ENCODE measurements at places on chromosomes 16 and 17. TPM values are rescaled to one million over a fixed set of nuclear protein-coding genes. Genes with fewer than 3 reads are reported as not detected.

DNA sequence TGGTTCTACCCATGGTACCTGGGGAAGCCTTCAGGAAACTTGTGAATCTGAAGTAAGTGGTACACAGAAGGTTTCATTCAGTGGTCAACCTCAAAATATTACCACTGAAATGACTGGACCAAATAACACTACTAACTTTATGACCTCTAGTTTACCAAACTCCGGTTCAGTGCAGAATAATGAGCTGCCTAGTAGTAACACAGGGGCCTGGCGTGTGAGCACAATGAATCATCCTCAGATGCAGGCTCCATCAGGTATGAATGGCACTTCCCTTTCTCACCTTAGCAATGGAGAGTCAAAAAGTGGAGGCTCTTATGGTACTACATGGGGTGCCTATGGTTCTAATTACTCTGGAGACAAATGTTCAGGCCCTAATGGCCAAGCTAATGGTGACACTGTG lies 55.9 kb upstream of the SLC5A11 start:
- DNase-seq = no peak

- DNase-seq = no peak
Measured at GRCh38 chr16:65988024-65988595, 378.4 kb upstream of the CDH5 start.

DNA sequence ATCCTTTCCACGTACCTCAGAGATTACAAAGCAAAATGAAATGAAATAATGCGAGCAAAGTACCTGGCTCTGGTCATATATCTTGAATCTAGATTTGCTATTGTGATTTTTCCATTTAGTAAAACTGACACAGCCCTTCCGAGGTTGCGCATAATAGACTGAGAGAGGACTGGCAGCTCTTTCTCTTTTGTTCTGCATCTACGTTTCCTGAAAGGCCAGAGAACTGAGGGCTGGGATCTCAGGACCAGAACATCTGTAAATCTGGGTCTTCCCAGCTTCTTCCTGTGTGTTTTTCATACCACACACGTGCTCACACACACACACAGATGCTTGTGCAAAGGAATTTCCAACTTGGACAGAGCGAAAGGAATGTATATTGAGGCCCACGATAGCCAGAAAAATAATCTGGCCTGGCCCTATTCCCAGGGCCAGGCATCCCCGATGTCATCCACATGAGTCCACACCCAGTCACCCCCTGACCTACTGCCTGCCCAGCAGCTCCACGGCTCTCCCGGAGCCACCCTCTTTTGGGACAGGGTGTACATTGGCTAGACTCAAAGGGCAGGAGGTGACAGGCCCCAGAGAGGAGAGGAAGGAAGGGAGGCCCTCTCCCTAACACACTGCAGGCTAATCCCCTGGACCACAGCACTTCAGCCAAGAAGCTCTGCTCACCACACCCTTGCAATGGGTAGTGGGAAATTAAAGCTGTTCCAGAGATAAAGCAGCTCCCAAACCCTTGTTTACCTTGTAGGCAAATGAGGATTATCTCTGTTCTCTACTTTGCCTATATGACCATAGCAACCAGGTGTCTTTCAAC lies 41.8 kb downstream of the NOL11 start:
- peak; percentile 64 for DNase-seq

DNA sequence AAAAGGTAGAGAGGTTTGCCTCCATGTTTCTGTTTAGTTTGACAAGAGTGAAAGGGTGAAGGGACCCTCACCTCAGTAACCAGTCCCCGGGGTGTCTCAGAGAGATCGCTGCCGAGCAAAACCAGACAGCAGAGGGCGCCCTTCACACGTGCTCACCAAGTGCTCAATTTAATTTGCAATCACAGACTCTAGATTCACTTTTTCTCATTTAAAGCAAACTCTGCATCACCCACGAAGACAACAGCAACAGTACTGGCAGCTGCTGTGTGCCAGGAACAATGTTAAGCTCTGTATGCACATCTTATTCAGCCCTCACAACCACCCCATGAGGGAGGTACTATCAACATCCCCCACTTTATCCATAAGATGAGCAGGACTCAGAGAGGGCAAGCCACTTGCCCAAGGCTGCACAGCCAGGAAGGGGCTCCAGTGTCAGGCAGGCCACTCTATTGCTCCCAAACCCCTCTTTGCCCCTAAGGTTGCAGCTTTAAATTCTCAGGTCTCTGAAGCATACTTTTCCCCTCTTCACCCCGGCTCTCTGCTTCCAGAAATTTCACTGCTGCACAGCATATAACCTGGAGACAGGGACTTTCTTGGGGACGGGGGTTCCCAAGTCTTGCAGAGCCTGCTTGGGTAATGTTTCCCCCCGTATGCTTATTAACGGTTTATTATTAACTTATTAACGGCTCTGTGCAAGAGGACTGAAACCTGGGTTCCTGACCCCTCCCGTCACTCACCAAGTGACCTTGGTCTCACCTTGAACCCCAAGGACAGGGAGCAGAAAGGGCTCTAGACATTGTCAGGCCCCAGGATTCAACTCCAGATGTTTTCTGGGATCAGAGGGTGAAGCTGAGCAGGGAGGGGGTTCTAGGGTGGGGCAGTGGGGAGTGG lies 70.9 kb downstream of the CNGB1 start:
- peak; percentile 79 for DNase-seq

- DNase-seq = no peak
Measured at GRCh38 chr17:76268991-76269981, 4.1 kb downstream of the UBALD2 start.

- no peak for DNase-seq
Measured at GRCh38 chr16:75789237-75789636, 62.9 kb upstream of the CPHXL start.

Gene COG4
- total RNA-seq = 41.8 TPM

Gene ZDHHC1
- 8.9 TPM for total RNA-seq

Gene TBC1D3I
- not detected for total RNA-seq

All from right atrium auricular region (tissue), 2 donors.